Left forelimb (tissue), 1 donor: ENCODE measurements at places on chromosomes 7 and 10.
A peak's percentile ranks its signal among the peaks of the same experiment; 100 is the strongest.

- DNase-seq, result no peak
Observed at GRCh38 chr7:131300572-131301466, 26.9 kb upstream of the MKLN1 start.

DNA sequence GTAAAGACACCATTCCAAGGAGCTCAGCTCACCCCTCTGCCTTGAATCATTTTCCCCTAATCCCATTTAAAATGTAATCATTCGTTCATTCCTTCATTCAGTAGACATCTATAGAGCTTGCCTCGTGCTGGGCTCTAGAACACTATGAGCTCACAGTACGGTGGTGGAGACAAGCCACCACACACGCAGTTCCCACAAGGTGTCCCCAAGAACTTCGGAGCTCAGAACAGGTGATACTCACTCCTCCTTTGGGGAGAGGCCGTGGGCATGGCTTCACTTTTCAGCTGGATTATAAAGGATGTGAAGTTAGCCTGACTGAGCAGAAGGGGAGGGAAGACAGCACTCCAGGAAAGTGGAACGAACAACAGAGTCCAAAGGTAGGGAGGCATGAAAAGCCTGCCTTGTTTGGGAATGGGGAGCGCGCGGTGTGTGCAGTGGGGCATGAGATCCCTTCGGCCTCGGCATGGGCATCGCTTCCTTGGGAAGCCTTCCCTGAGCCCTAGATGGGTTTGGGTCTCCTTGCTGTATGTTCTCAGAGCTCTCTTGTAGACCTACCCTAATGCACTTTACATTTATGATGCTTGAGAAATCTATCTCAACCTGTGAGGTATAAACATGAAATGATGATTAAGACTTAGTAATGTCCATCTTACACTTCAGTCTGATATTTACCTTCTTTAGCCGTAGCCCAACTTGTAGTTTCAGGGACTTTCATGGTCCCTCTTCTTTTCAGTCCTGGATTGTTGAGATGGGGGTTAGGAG is 809 bp upstream of the OGA start:
- no peak for DNase-seq

GRCh38 chr10:79260811-79261740 is 86.2 kb upstream of the PPIF start:
- no peak for DNase-seq

DNA sequence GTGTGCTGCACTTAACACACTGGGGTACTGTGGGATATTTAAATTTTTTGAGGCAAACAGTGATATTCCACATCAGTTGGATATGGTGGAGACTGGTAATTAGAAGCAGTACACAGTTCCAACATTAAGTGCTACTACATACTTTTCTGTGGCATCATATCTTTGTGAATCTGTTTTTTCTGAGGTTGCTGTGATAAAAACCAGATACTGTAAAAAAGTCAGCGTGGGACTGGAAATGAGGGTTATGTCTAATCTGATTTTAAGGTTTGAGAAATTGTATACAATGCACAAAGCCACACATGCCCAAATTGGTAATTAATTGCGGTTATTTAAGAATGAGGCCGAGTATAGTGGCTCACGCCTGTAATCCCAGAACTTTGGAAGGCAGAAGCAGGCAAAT is 41.2 kb downstream of the TBC1D12 start:
- DNase-seq, result no peak

DNA sequence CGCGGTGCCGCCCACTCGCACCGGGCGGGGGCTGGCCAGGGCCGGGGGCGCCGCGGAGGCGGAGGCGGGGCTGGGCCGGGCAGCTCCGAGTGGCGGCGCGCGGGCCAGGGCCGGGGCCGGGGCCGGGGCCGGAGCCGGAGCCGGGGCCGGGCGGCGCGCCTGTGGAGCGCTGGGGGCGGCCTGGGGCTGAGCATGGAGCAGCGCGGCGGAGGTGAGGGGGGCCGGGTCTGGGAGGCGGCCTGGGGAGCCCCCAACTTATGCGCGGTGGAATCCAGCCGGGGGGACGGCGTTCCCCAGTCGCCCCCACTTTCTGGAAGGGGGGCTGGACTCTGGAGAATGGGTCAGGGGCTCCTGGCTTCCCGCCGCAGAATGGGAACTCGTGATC is at the start of gene LZTS2:
TSS of gene LZTS2 (plus strand) at position 67 of the 385 bp plus-strand sequence. CDS start 2,731 bp downstream, outside the sequence.
- no peak for DNase-seq

- no peak for DNase-seq
Observed at GRCh38 chr10:122162671-122163173, 108.4 kb upstream of the BTBD16 start.

DNA sequence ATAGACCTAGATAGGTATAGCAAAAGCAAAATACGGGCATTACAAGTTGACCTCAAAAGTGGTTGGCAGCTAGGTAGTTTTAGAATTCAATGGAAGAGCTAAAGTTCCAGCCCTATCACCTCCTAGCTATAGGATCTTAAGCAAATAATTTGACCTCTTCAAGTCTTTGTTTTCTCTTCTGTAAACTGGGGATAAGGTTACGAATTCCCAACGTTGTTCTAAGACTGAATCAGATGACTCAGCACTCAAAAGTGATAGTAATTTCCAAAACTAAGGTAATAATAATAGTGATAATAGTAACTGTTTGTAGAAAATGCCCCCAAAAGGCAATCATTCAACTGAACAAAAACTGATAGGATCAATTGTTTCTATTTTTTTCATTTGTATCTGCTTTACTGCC is 445.2 kb downstream of the KCNMA1 start:
- DNase-seq, result no peak

- DNase-seq, result no peak
Observed at GRCh38 chr7:17302575-17303142, 4.2 kb downstream of the AHR start.

GRCh38 chr7:1672851-1673486 is 2.9 kb downstream of the ELFN1 start:
- DNase-seq, result peak; percentile 59
